T-helper 17 cell (primary cell): ENCODE measurements at places on chromosomes 1 and 21.

DNA sequence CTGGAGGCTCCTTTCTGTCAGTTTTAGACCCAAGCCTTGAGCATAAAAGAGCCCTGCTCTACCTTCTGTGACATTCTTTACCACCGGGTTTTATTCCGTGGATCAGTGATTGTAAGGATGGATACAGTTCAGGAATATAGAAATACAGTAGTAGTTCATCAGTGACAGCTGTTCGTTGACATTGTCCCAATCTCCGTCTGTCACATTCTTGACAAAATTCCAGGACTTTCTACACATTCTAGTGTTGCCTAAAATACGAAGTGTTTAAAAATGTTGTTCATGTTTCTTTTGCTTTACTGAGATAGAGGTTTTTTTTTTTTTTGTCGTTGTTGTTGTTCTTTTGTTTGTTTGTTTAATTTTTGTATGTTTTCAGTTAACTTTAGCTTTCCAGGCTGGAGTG lies 29.9 kb downstream of the MAP10 start:
- peaks cover 6% of the 10 kb centered on the region for H3K4me1 ChIP-seq
- H3K27ac ChIP-seq = no peak overlapping the region
- DNase-seq = no peak
- peaks cover 30% of the 10 kb centered on the region for H3K27me3 ChIP-seq

DNA sequence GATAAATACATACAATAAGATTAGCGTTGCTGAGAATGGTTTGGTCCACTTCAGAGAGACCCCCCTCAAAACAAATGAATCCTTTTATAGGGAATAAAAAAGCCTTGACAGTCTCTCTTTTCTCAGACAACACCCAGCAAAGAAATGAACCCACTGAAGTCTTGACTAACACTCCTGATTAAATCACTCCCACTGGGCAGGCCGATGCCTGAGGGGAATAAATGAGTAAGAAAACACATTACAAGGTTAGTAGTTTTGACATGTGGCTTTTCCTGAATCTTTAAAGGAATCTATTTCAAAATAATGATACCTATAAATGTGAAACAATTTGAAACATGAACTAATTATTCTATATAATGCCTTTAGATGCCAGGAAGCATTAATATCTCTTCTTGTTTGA lies 146.9 kb upstream of the POGK start:
- peaks cover 8% of the 10 kb centered on the region for H3K27me3 ChIP-seq
- no peak overlapping the region for H3K4me3 ChIP-seq
- H3K36me3 ChIP-seq = no peaks in the 10 kb centered on the region
- DNase-seq = no peak
- peaks cover 2% of the 10 kb centered on the region for H3K4me1 ChIP-seq
- no peak overlapping the region for H3K27ac ChIP-seq

GRCh38 chr1:2049225-2049717 lies 940 bp upstream of the PRKCZ start:
- peak overlapping the region; percentile 90 for H3K4me3 ChIP-seq
- no peak for DNase-seq
- peak overlapping the region; percentile 9 for H3K27ac ChIP-seq
- H3K27me3 ChIP-seq = peaks cover 6% of the 10 kb centered on the region
- H3K36me3 ChIP-seq = no peaks in the 10 kb centered on the region

GRCh38 chr1:57748719-57749118 lies 324.9 kb upstream of the DAB1 start:
- no peak overlapping the region for H3K4me3 ChIP-seq
- peaks cover 10% of the 10 kb centered on the region for H3K27me3 ChIP-seq
- no peak for DNase-seq
- H3K27ac ChIP-seq = no peak overlapping the region
- no peaks in the 10 kb centered on the region for H3K36me3 ChIP-seq

GRCh38 chr1:185652348-185652747 lies 81.8 kb upstream of the HMCN1 start:
- no peak overlapping the region for H3K4me3 ChIP-seq
- H3K27ac ChIP-seq = no peak overlapping the region
- H3K36me3 ChIP-seq = no peaks in the 10 kb centered on the region
- peaks cover 10% of the 10 kb centered on the region for H3K4me1 ChIP-seq
- H3K27me3 ChIP-seq = no peaks in the 10 kb centered on the region

DNA sequence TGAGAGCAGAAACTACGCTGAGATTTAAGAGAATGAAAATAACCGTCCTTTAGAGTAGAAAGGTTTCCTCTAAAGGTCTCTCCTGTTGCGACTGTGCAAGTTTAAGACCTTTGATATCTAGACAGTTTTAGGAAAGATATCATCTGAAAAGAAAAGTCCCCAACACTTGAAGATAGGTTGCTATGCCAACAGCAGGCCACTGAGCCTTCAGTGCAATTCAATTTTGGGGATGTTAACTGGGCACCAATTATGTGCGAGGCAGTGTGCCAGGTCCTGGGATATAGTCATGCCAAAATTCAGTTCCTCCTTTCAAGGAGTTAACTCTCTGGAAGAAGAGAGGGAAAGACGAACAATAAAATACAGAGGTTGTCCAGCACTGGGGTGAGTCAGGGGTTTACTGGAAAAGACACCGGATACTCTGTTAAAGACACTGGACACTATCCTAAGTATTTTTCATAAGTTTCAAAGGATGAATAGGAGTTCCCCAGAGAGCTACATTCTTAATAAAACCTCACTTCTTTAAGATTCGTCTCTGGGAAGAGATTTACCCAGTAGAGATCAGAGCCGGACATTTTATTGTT lies 25.5 kb upstream of the ZNF281 start:
- no peak for DNase-seq
- no peaks in the 10 kb centered on the region for H3K36me3 ChIP-seq

GRCh38 chr1:201327687-201328240 lies 44.5 kb downstream of the PKP1 start:
- DNase-seq = no peak
- peaks cover 35% of the 10 kb centered on the region for H3K27me3 ChIP-seq
- no peaks in the 10 kb centered on the region for H3K36me3 ChIP-seq
- no peak overlapping the region for H3K27ac ChIP-seq

DNA sequence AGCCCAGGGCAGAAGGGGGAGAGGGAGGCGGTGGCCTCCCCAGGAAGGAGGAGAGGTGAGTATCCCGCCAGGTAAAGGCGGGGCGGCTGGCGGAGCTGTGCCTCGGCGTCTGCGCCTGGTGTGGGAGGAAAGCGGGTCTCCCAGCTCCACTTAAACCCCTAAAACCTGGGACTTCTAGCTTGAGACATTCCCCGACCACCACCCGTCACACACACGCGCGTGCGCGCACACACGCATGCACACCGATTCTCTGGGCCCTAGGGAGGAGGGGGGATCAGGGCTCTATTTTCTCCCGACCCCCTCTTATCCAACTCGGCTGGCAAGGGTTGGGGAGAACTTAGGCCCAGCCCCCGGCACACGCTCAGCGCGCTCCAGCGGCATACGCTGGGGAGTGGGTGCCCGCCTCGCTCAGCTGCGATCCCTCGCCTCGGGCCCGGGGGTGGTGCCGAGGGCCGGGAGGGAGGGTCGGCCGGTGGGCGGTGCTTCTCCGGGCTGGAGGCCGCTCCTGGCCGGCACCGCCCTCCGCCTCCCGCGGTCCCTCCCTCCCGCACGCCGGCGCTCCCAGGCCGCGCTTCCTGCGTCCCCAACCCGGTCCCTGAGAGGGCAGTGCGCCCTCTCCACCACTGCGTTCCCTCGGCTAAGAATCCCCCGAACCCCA lies at the start of gene TMEM51:
TMEM51 (plus strand) TSS at position 564 of the 658 bp plus-strand sequence. CDS start 61,341 bp downstream, outside the sequence.
- no peak within 1 kb of the TSS for H3K27ac ChIP-seq
- peak within 1 kb of the TSS; percentile 79 for H3K4me3 ChIP-seq

DNA sequence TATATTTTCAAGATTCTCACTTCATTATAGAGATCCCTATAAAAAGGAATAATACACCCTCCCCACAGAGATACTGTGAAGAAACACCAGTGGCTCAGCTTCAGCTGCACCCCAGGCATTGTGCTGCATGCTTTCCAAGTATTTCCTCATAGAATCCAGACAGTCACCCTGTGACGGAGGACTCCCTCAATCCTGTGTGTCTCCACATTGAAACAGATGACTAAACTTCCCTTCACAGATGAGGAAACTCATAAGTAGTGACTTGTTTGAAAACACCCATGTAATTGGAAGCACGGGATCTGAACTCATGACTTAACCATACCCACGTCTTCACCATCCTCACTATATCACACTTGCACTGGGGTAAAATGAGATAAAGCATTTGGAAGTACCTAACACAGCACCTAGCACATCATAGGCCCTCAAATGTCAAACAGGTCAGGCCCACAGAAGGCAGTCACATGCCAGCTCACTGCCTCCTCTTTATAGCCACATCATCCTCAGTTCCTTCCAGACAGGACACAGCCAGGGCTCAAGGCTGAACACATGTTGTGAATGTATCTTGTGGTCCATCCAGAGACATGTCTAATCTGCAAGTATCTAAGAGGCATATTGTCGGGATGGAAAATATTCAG lies 55.2 kb downstream of the GPR161 start:
- no peak overlapping the region for H3K4me3 ChIP-seq
- no peaks in the 10 kb centered on the region for H3K27me3 ChIP-seq
- H3K4me1 ChIP-seq = peaks cover 2% of the 10 kb centered on the region

DNA sequence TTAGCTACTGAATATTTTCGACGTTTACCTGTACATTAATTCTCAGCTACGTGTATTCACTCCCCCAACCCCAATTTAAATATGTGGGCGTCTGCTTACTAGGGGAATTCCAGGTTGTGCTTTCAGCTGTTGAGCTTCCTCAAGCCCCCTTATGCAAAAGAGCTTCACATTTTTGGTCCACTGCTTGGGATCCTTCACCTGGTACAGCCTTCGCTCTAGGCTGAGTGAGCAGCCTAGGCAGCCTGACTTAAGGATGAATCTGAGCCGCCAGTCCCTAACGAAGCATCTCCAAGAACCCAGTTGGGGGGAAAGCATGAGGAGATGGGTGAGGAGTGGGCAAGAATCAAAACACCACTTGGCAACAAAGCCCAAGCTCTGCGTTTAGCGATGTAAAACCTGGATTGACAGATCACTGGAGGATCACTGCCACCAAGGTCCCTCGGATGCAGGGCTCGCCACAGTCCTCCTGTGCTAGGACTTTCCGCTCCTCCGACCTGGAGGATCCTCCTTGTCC lies 674 bp downstream of the BCL10 start:
- H3K4me1 ChIP-seq = peaks cover 54% of the 10 kb centered on the region
- H3K36me3 ChIP-seq = peaks cover 4% of the 10 kb centered on the region
- H3K27me3 ChIP-seq = no peaks in the 10 kb centered on the region
- peak overlapping the region; percentile 89 for H3K27ac ChIP-seq

GRCh38 chr1:153942766-153943549 lies 3.6 kb downstream of the DENND4B start:
- H3K27ac ChIP-seq = peak overlapping the region; percentile 94
- no peak for DNase-seq
- no peaks in the 10 kb centered on the region for H3K27me3 ChIP-seq
- peaks cover 39% of the 10 kb centered on the region for H3K4me1 ChIP-seq
- peaks cover 7% of the 10 kb centered on the region for H3K36me3 ChIP-seq

- H3K36me3 ChIP-seq = peaks cover 2% of the 10 kb centered on the region
- DNase-seq = no peak
- H3K27ac ChIP-seq = no peak overlapping the region
Measured at GRCh38 chr1:36890776-36891175, 143.5 kb downstream of the GRIK3 start.
